Lower lobe of right lung (tissue), 2 donors: ENCODE measurements at places on chromosomes 1 and 21. TPM values are rescaled to one million over a fixed set of nuclear protein-coding genes. Genes with fewer than 3 reads are reported as not detected.

DNA sequence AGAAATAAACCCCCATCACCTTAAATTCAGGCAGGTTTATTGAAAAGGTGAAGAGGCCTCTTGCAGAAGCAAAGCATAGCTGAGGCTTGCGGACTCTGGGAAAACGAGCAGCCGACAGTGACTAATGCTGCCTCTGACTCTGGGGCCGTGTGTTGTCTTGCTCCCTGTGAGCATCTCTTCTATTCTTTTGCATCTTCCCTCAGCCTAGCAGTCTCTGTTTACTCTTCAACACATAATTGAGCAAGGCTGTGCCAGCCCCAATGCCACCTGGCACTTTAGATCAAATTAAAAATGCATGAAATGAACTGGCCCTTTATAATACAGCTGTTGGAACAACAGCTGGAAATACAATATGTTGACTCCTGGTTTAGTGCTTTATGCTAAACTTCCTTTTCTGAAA, 18.4 kb upstream of the REG4 start:
- no peak for DNase-seq

The HAO2 gene
- total RNA-seq, result not detected

The PLA2G2D gene
- total RNA-seq, result 0.27 TPM

The LCE1E gene
- total RNA-seq, result not detected
